ENCODE measurements at places on chromosomes 4 and X.
A peak's percentile ranks its signal among the peaks of the same experiment; 100 is the strongest.

DNA sequence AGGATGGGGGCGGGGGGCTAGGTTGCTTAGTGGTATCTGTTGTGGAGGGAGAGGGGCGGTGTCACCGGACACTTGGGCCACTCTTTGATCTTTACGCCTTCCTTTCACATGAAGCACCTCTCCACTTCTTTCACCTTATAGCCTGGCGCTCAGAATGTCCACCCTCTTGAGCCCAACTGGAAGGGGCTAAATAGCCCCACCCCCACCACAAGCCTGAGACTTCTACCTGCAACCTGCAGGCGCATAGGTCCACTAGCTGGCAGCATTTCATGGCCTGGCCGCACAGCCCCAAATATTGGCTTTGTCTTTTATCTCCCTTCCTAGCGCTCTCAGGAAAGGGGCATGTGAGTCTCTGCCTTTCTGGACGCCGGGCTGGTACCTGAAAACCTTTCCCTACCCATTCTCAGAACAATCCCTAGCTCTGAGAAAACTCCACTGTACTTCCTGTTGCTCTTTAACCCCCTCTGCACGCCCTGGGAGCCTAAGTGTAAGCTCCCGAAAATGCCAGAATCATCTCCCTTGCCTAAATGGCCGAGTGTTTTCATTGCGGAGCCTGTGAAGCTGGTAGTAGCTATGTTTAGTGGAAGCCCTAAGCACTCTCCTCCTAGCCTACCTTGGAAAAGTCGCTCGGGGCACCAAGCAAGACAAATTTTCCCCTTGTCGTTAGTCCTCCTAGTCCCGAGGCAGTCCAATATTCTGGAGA, 1.2 kb upstream of the TRPC5 start:
- DNase-seq, result no peak

DNA sequence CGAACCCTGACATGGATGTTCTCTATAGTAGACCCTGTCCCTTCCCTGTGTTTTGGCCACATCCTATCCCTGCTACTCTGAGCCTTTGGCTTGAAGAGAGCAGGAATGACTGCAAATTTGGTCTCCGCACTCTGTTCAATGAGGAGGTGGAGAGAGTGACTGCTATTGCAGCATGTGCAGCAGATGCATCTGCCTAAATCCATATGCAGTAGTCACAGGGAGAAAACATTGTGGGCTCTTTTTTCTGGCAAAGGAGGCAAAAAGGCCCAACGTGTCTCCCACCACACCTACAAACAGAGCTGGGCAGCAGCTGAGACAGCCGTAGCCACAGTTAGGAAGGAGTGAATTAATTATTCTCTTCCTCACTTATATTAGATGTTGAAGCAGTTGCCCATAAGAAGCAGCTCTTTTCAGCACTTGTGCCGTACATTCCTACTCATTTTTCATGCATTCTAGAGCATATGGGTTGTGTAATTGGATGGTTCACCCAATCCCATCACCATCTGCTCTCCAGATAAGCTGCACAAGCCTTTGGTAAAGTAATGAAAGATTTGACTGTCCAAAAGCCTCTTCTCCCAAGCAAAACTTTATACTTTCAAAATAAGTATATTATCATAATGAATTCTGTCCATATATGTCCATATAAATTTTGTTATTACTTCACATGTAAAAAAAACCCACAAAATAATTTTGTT, 147.9 kb upstream of the FAM47A start:
- no peak for DNase-seq

DNA sequence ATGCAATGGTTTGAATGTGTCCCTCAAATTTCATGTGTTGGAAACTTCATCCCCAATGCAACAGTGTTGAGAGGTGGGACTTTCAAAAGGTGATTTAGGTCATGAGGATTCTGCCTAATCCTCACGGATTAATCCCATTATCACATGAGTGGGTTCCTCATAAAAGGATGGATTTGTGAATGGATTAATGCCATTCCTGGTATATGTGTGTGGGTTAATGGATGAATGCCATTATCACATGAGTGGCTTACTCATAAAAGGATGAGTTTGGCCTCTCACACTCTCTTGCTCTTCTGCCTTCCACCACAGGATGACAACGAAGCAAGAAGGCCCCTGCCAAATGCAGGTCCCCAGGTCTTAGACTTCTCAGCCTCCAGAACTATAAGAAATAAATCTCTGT, 30.5 kb upstream of the NEUROG2 start:
- DNase-seq, result no peak

GRCh38 chr4:22842360-22843018, 149.8 kb downstream of the GBA3 start:
- DNase-seq, result no peak

DNA sequence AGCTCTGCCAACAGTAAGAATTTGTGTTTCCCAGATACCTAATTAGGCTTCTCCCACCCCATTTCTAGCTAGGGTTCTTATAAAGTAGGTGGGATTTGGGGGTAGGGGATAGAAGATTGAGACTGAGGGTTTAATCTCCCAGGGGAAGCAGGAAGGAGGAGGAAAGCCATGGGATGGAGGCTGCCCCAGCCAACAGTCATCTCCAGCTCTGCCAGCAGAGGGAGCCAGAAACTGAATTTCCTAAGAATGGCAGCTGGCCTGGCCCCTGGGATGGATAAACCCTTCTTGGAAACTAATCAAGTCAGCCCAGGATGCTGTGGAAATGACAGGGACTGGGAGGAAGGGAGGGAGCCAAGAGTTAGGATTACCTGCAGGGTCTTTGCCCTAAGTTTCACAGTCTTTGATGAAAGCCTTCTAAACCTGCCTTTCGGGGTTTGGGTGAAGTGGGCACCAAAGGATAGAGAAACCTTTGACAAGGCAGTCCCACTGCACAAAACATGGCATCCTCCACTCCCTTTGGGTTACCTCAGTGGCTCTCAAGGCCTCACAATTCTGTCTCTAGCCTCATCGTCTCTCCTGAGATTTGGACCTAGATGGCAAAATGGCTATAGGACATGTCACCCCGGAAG, 6.7 kb upstream of the ERCC6L start:
- DNase-seq, result peak; percentile 19

DNA sequence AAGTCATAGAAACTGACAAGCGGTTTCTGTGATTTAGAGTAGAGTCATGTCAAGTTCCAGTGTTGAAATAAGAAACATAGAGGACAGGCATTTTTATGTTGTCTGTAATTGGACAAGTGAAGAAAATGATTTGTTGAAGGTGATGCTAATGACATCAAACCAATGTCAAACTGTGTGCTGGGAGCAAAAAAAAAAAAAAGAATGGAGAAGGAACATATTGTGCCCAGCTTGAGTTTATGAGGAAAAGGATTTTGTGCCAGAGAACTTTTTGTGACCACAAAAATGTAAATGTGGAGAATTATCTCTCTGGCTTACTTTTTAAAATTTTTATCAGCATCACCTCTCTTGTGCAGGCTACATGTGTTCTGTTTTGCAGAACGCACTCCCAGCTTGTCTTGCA, 495.7 kb downstream of the RAPGEF2 start:
- DNase-seq, result no peak

DNA sequence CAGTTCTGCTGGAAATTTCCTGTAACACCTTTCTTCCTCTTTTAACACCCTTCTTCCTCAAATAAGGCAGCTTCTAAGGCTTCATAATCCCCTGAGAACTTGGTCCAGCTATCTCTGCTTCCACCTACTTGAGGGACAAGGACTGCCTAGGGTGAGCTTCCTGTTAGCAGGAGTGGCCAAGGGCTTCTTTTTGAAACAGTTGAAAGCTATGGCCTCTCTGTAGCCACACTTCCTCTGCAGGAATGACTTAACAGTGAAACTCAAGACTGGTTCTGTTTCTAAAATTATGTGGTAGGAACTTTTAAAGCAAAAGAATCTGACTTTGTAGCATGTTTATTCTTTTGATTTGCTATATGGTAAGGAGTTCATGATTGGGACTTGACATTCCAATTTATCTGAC, 108.5 kb upstream of the WDR1 start:
- DNase-seq, result no peak

DNA sequence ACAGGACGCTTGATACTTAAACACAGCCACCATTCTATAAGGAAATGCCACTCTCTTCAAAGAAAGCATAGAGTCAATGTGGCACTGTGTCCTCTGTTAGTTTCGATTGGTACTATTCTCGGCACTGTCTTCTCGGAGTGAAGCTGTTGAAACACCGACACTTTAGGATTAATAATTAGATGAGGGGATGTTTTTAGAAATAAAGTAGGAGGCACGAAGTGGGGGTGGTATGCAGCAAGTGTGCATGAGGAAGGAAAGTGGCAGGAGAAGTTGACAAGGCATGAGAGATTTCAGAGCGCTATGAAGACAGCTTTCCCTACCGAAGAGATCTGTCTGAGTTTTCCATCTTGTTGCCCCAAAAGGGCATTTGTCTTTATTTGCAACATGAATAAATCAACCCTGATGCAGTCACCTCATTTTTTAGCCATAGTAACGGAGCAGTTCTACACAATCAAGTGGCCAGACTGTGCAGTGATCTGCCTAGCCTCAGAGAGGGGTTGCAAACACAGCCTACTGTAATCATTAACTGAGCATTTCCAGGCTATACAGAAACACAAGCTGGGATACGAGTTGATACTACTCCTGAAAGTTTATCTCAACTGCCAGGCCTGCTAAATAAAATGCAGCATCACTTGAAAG, 8.3 kb downstream of the GPRIN3 start:
- DNase-seq, result no peak

DNA sequence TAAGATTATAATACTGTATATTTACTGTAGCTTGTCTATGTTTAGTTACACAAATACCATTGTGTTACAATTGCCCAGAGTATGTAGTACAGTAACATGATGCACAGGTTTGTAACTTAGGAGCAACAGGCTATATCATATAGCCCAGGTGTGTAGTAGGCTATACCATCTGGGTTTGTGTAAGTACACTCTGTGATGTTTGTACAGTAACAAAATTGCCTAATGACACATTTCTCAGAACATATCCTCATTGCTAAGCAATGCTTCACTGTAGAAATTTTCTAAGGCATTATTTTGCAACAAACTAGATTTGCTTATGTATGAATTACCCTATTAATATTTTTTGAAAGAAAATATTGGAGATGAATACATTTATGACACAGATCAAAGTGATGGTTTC, 1390.9 kb downstream of the C4orf33 start:
- DNase-seq, result no peak

- DNase-seq, result no peak
Observed at GRCh38 chr4:163331629-163332376, 593 bp downstream of the NPY1R start.

GRCh38 chrX:23820235-23820782, 37.3 kb downstream of the SAT1 start:
- no peak for DNase-seq

DNA sequence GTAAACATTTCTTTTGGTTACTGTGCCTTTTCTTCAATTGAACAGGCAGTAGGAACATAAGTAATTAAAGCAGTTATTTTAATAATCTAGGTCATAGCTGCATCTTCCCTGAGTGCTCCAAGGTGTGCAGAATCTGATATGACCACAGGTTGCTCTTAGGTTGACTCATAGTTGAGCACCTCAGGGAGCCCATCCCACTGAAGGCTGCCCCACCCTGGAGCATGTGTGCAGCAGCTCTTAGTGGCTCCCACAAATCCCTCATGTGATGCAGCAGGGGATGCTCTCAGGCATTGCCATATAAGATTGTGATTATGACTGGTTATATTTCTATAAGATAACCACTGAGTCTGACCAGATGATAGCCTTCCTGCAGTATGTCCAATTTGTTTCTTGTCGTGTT, 72.3 kb downstream of the ZNF518B start:
- DNase-seq, result no peak

- DNase-seq, result no peak
Observed at GRCh38 chrX:106397788-106398538, 213.8 kb upstream of the RADX start.

DNA sequence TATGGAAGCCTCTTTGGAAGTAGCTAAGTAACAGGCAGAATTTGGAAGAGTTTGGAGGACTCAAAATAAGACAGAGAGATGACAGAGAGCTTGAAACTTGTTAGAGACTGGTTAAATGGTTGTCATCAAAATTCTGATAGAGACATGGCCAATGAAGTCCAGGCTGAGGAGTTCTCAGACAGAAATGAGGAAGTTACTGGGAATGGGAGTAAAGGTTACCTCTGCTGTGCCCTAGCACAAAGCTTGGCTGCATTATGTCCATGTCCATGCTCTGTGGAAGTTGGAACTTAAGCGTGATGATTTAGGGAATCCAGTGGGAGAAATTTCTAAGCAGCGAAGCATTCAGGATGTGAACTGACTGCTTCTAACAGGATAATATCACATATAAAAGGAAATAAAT, 146.2 kb upstream of the NDST4 start:
- DNase-seq, result no peak

DNA sequence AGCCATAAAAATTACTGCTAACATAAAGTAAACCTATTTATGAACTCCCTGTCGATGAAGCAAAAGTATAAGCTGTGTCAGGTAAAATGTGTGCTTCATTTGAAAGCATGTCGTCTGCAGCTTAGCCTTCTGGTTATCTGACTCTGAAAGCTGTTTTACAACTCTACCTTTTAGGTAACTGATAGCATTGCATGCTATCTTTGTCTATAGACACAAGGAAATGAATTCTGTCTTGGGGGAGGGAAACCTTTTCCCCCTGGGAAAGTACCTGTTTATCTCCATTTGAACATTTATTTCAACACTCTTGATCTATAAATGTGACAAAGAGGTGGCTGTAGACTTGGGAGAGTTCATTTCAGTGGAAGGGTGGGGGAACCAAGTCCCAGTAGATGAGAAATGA, 51.4 kb downstream of the RAB40A start:
- no peak for DNase-seq

DNA sequence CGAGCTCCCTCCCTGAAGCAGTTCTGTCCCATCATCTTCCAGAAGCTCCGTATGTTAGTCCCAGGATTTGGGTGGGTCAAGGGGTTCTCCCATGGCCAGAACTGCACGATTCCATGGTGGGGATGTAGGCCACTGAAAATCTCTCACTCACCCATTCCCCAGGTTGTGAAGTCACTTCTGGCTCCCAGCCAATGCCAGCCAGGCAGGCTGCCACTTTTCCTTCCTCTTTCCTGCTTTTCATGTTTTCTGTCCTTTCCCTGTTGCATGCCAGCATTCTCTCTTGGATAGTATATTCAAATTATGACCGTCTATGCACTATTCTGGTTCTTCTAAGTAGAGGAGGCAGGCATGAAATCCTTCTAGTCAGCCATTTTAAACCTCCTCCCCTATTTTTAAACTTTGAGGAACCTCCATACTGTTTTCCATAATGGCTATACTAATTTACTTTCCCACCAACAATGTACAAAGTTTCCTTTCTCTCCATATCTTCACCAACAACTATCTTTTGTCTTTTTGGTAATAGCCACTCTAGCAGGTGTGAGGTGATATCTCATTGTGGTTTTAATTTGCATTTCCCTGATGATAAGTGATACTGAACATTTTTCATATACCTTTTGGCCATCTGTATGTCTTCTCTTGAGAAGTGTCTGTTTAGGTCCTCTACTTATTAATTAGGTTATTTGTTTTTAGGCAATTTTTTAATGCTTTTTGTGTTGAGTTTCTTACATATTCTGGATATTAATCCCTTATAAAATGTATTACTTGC, 182.1 kb upstream of the TET2 start:
- DNase-seq, result no peak

- DNase-seq, result no peak
Observed at GRCh38 chr4:37561803-37562207, 124.4 kb downstream of the RELL1 start.
